H4 (cell line): ENCODE measurements at places on chromosomes 11 and 22. TPM values are rescaled to one million over a fixed set of nuclear protein-coding genes. Genes with fewer than 3 reads are reported as not detected.

DNA sequence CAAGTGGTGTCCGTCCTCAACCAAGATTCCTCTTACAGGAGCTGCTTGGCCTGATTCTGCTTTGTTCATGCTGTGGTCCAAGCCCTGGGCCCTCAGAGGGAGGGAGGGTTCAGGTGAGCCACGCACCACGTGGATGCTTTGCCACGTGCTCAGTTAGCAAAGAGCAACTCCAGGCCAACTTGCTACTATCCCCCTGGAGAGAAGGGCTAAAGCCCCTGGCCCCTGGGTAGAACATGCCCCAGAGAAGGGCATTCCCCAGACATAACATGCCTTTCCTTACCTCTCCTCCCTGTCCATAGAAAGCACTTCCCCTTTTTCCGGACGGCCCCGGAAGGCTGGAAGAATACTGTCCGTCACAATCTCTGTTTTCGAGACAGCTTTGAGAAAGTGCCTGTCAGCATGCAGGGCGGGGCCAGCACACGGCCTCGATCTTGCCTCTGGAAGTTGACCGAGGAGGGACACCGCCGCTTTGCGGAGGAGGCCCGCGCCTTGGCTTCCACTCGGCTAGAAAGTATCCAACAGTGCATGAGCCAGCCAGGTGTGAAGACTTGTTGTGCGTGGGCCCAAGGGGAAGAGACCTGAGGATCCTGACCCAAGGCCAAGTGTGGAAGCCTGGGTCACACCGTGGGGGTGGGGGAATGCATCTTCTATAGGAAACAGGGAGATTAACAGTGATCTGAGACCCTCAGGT lies 8.8 kb downstream of the FOXR1 start:
- no peak for DNase-seq

- no peak for DNase-seq
Measured at GRCh38 chr22:47210112-47210657, 447.7 kb downstream of the TBC1D22A start.

DNA sequence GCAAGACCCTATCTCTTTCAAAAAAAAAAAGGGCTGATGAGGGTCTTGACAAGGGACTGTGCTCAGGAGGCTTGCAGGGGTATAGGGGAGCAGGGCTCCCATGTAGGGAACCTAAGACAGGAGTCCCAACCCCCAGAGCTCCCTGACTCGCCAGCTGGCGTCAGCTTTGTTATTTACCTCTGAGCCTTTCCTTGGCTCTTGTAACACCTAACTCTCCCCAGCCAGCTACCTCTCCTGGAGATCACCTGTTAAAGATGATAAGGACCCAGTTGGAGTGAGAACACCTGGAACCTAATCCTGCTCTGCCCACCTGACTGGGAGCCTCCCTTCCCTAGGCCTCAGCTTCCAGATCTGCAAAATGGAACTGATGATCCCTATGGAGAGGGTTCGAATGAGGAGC lies 13.2 kb downstream of the SLC35E4 start:
- DNase-seq = no peak

- DNase-seq = no peak
Measured at GRCh38 chr11:5846701-5847100, 5.0 kb upstream of the OR52E6 start.

PLAAT5 gene
- total RNA-seq = not detected in 2 replicates

TBX10 gene
- total RNA-seq = not detected in 2 replicates

GRCh38 chr22:17243524-17243923 lies 24.3 kb upstream of the ADA2 start:
- DNase-seq = peak; percentile 43

C11orf97 gene
- total RNA-seq = not detected in 2 replicates

- DNase-seq = no peak
Measured at GRCh38 chr11:11440144-11440543, 87.1 kb upstream of the CSNK2A3 start.

GRCh38 chr11:42319921-42320320 lies 860.5 kb upstream of the LRRC4C start:
- no peak for DNase-seq

ABCC8 gene
- not detected in 2 replicates for total RNA-seq

DNA sequence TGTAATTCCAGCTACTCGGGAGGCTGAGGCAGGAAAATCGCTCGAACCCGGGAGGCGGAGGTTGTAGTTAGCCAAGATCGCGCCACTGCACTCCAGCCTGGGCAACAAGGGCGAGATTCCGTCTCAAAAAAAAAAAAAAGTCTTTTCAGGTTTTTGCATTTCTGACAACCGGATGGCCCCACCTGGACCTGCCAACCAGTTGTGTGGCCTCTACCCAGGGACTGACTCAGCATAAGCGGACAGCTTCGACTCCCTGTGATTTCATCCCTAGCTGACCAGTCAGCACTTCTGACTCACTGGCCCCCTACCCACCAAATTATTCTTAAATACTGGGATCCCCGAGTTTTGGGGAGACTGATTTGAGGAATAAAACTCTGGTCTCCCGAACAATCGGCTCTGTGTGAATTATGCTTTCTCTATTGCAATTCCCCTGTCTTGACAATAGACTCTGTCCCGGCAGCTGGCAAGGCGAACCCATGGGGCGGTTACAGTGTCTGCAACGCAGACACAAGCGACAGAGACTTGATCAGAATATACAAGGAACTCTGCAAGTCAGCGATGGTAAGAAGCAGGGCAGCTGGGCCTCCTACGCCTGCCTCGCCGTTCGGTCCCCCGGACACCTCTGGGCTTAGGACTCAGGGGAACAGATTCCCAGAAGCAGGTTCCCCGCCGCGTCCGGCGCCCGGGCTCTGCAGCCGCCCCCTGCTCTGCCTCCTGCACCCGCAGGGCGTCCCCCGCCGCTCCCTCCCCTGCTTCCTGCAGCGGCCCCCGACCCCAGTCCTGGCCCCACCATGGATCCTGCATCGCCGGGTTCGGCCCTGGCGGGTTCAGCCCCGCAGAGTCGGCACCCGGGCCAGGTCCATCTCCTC lies 741 bp upstream of the TALDO1 start:
- DNase-seq = no peak

- DNase-seq = no peak
Measured at GRCh38 chr22:44129619-44129976, 51.1 kb upstream of the PARVG start.

VSIG10L2 gene
- not detected in 2 replicates for total RNA-seq

DNA sequence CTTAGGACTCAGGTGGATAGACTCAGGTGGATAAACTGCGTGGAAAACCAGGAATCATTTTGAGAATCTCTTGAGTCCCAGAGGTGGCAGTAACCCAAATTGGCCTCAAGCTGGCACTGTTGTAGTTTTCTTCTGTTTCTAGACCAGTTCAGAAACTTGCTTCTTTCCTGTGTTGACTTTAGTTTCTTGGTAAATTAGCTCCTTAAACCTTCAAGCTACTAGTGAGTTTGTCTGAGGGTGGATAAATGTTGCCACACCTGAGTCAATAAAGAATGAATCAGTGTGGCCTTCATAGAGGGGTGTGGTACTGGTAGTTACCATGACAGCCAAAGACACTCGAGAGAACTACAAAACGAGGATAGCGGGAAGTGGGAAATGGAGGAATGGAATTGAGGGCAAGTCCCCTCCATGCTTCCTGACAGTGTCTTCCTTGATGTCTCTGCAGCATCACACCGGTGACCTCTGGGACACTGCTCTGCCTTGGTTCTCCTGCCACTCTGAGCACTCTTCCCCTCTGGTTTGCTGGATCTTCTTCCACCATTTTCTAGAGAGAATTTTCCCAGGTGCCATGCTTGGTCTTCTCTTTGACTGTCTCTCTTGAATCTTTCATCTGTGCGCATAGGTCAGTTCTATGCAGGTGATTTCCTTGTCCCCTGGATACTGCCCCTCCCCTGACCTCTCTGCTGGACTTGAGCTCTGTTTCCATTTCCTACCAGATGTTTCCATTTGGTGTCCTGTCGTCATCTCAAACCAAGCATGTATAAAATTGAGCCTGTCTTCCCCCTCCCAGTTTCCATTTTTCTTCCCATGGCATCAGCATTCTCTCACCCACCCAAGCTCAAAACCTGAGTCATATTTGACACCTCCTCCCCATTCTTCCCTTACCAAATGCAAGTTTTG lies 7.2 kb downstream of the POLD4 start:
- DNase-seq = peak; percentile 59

GRCh38 chr11:115383431-115383830 lies 120.8 kb downstream of the CADM1 start:
- DNase-seq = no peak

SPDYC gene
- total RNA-seq = not detected in 2 replicates

OR8H1 gene
- not detected in 2 replicates for total RNA-seq

- DNase-seq = no peak
Measured at GRCh38 chr11:69113226-69113625, 42.5 kb upstream of the SMIM38 start.

GRCh38 chr11:69344570-69345145 lies 50.7 kb downstream of the MYEOV start:
- DNase-seq = no peak

- DNase-seq = no peak
Measured at GRCh38 chr11:119041821-119042514, 11.3 kb upstream of the SLC37A4 start.

DNA sequence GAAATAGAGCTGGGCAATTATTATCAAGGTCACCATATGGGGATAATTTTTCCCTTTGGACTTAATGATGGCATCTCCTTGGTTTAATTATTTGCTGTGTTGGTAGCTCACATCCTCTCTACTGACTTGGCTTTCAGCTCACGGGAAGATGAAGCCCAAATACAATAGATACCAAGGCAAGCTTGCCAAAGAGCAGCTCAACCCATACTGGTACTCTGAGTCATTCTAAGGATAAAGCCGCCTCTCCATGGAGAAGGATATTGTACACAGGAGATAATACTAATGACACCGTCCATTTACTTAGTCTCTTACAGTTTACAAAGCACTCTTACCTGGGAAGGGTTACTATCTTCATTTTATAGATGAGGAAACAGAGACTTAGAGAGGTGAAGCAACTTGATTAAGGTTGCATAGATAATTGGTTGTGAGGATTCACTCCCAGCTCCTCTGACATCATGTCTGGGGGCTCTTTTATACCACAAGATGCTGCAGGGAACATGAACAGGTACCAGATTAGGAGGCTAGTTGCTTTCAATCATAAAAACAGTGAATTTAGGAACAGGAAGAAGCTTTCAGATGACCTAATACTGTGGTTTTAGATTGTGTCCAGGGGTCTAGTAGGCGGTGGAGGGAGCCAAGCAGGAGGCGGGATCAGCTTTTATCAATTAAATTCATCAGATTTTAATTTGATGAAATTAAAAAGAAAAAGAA lies 48.3 kb upstream of the PICALM start:
- DNase-seq = no peak
